ENCODE measurements at places on chromosomes 4 and X. TPM values are rescaled to one million over a fixed set of nuclear protein-coding genes. Genes with fewer than 3 reads are reported as not detected.

Gene MSANTD1
- 1.7 TPM for total RNA-seq

Gene SPOCK3
- total RNA-seq, result 5.1 TPM

Gene MSX1
- 4.0 TPM for total RNA-seq

Gene FAM184B
- not detected for total RNA-seq

Gene NWD2
- 0.36 TPM for total RNA-seq

Gene NPY5R
- 0.99 TPM for total RNA-seq

Gene GLUD2
- total RNA-seq, result 2.5 TPM

Gene GAGE12F
- total RNA-seq, result not detected

Gene VEGFD
- 4.1 TPM for total RNA-seq

Gene CCDC149
- 25.5 TPM for total RNA-seq

Gene TMEM150C
- total RNA-seq, result 4.8 TPM

Gene RTL9
- total RNA-seq, result not detected

Gene MAP3K15
- not detected for total RNA-seq

Gene TMEM271
- not detected for total RNA-seq

Gene AFF2
- total RNA-seq, result 2.3 TPM

Gene TCEAL5
- total RNA-seq, result 1.1 TPM

Gene SSX2B
- not detected for total RNA-seq

Gene SCML1
- 16.4 TPM for total RNA-seq

Gene TTC29
- total RNA-seq, result 0.60 TPM

Gene FRAS1
- total RNA-seq, result 12.4 TPM

Gene USP9X
- total RNA-seq, result 93.8 TPM

Gene C4orf50
- total RNA-seq, result 0.05 TPM

Gene DAPP1
- total RNA-seq, result 25.3 TPM

Gene OPHN1
- 11.4 TPM for total RNA-seq

Gene TMEM156
- 0.99 TPM for total RNA-seq

Gene ARHGEF9
- 35.9 TPM for total RNA-seq

Gene EFHC2
- 2.3 TPM for total RNA-seq

Gene ELF4
- 28.7 TPM for total RNA-seq

Gene SGMS2
- 17.3 TPM for total RNA-seq

Gene KCTD8
- total RNA-seq, result 1.0 TPM

Gene CD38
- 2.6 TPM for total RNA-seq

Gene MAGIX
- 12.8 TPM for total RNA-seq

Gene C4orf54
- total RNA-seq, result not detected

Gene IL1RAPL2
- total RNA-seq, result 8.3 TPM

Gene SPANXC
- not detected for total RNA-seq

Gene RTL3
- not detected for total RNA-seq

Gene PNMA3
- 1.2 TPM for total RNA-seq

Gene PCSK1N
- total RNA-seq, result 4.5 TPM
